ENCODE measurements at places on chromosomes 7 and 10. TPM values are rescaled to one million over a fixed set of nuclear protein-coding genes. Genes with fewer than 3 reads are reported as not detected.

DNA sequence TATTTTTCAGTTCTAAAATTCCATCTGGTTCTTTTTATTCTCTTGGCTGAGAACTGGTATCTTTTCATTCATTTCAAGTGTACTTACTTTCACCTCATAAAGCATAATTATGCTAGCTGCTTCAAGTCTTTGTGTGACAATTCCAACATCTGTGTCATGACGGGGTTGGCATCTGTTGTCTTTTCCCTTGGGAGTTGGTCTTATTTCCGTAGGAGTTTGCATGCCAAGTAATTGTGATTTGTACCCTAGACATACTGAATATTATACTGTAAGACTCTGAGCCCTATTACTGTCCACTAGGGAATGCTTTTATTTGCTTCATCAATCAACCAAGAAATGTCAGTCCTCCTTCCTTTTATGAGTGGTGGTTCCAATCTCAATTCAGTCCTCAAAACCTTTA, 24.6 kb upstream of the HUS1 start:
- no peak for DNase-seq

DNA sequence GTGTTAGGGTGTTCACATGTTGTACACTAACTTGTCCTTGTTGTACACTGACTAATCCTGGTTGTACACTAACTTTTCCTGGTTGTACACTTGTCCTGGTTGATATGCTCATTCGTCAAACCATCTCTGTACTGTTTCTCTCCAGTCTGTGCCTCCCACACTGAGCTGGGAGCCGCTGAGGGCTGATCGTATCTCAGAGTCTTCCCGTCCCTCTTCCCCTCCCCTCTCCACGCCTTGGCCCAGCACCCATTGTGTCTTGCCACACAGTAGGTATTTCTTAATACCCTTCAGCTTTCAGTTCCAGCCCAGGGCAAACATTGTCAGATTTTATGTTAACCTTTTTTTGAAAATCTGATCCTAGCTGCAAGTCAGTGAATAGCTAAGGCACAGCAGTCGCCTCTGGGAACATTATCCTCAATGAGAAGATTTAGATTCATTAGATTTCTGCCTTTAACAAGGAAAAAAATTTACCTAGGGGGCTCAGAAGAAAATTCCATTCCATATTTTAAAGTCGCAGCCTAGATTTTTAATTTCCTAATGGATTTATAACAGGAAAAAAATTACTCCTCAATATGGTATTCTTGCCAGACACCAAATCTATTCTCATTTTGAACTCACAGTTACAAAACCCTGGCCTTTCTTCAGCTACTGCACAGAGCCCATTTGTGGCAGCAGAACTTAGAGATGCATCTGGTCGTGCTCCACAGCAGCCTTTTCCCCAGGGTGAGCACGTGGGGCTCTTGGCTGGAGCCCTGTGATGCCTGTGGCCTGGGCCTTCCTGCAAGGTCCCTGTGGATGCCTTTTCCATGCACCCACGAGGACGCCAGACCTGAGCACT, 33.0 kb upstream of the CHST15 start:
- no peak for DNase-seq

The TECTB gene
- not detected for total RNA-seq

DNA sequence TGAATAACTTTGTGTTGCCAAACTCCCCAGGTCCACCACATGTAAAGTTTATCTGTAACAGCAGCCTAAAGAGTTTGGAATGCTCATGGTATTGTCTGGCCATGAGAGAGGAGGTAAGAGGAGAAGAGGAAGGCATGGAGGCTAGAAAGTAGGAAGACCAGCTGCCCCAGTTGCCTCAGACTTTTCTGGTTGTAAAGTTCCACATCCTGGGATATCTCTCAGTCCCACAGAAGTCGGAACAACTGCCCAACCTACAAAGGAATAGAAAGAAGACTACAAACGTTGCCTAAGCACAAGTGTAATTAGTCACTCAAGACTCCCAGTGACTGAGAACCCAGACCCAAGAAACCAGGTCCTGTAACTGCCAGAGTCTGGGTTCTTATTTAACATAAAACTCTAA, 47.3 kb downstream of the CREB3L2 start:
- no peak for DNase-seq

The PHKG1 gene
- 2.0 TPM for total RNA-seq

GRCh38 chr10:85225311-85225710, 896.9 kb downstream of the CCSER2 start:
- DNase-seq = no peak

The GNGT1 gene
- total RNA-seq = not detected

The MPP7 gene
- total RNA-seq = 8.3 TPM

DNA sequence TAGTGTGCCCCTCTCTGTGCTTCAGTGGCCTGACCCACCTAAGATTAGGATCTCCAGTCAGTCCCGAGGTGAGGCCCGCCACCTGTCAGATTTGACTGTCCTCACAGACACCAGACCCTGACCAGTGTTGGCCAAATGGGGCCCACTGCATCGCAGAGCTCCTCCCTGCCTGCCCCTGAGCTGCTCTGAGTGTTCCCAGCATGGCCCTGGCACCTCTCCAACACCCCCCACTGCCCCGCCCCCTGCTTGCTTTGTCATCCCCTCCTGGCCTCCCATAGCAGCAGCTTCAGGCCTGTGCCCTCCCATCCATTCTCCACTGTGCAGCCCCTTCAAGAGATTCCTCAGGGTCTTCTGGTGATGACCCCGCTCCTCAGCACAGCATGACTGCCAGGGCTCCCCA, 67.6 kb downstream of the C10orf120 start:
- no peak for DNase-seq

- DNase-seq = no peak
Measured at GRCh38 chr10:47143072-47143471, 156.9 kb upstream of the GDF10 start.

The ELOVL3 gene
- total RNA-seq = not detected

DNA sequence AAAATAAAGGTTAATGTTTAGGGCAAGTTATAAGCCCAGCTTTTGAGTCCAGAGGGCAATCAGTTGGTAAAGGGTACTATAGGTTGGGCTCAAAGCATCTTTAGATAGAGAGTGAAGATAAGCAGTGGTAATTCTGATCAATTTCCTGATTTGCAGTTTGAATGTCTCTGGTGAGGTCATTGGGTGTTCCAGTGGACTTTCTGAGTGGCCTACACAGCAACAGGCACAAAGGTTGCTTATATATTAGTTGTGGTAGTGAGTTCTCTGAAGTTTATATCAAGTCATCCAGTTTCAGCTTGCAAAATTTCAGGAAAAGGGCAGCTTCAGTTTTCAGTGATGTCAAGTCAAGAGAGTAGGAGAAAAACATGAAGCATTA, 29.1 kb downstream of the GIMAP5 start:
- no peak for DNase-seq

The ANTXRL gene
- total RNA-seq = not detected

GRCh38 chr10:514137-514671, 175.3 kb downstream of the DIP2C start:
- DNase-seq = no peak

- DNase-seq = no peak
Measured at GRCh38 chr10:75826846-75827245, 395.4 kb downstream of the LRMDA start.

GRCh38 chr10:70564901-70565351, 37.6 kb downstream of the PRF1 start:
- DNase-seq = no peak

The AGAP4 gene
- 31.4 TPM for total RNA-seq

- DNase-seq = no peak
Measured at GRCh38 chr7:112770051-112770450, 20.1 kb downstream of the TMEM168 start.

The GRB10 gene
- total RNA-seq = not detected

DNA sequence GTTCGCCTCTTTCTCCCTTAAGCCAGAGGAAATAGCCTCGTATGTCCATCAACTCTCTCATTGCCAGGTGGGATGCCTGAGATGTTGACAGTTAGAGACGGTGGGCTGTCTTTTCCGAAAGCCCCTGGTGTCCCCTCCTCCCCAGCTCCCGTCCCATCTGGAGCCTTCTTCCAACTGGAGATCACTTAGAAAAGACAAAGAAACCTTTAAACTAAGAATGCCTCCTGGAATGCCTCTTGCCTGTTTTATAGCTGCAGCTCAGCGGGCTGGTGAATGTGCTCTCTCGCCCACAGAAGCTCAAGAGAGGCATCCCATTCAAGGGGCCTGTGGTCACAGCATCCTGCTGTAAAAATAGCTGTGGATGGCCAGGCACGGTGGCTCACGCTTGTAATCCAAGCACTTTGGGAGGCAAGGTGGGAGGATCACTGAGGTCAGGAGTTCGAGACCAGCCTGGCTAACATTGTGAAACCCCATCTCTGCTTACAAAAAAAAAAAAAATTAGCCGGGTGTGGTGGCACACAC, 5.2 kb upstream of the MYL10 start:
- no peak for DNase-seq

The ZNF365 gene
- not detected for total RNA-seq

The NEURL1 gene
- 0.93 TPM for total RNA-seq

- DNase-seq = no peak
Measured at GRCh38 chr7:101720324-101720723, 91.2 kb upstream of the MYL10 start.

DNA sequence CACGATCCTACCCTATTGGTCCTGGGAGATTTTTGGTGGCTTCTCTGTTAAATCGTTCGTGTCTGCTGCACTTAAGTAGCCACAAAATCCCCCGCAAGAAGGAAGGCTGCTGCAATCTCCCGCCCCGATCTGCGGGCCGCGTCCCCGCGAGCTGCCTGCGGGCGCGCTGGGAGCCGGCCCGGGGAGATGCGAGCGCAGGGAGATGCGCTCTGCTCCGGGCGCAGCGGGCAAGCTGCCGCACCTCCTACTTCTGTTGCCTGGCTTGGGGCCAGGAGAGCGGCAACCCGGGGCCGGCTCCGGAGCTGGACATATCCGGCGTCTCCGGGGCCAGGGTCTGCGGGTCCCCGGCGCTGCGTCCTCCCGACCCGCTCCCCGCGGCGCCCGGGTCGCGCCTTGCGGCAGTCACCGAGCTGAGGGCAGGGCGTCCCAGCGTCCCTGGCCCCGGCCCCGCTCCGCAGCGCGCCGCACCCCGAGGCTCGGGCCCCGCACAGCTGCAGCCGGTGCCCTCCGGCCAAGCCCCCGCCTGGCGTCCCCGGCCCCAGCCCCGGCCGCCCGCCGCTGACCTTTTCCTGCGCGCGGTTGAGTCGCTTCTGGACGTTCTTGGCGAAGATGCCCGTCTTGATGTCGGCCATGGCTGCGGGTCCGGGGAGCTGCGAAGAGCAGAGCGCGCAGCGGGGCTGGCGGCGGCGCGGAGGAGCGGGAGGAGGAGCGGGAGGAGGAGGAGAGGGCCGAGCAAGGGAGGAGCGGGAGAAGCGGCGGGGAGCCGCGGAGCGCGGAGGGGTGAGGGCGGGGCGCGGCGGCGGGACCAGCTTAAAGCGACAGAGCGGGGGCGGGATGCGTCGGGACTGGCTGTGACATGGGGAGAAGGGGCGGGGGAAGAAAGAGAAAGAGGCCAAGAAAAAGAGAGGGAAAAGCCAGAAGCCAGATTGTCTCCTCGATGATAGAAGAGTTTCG, at the start of gene AMPH:
Gene AMPH (minus strand): TSS at position 654 of the 954 bp plus-strand sequence. CDS start 22 bp downstream, at position 632.
- no peak for DNase-seq

The CRYGN gene
- total RNA-seq = not detected

DNA sequence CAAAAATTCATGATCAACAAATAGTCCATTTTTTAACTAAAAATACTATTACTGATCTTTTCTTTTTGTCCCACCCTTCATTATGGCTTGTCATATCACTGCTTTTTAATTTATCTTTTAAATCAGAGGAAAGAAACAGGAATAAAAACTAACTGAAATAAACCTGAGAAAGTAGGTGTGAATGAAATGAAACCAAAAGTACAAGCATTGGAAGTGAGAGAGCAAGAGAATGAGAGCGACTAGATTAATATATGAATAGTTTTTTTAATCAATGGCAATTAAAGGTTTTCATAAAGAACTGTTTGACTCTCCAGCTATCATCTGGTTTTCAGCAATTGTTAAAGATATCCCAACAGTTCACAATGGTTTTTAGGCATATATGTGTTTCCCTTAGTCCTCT, 137.8 kb downstream of the SPAG6 start:
- DNase-seq = no peak

The ZNF425 gene
- total RNA-seq = 1.4 TPM

GRCh38 chr7:106620676-106621075, 40.3 kb downstream of the CCDC71L start:
- DNase-seq = no peak

The ADAM12 gene
- total RNA-seq = 0.84 TPM

GRCh38 chr7:121302214-121302745, 26.5 kb upstream of the WNT16 start:
- DNase-seq = no peak

DNA sequence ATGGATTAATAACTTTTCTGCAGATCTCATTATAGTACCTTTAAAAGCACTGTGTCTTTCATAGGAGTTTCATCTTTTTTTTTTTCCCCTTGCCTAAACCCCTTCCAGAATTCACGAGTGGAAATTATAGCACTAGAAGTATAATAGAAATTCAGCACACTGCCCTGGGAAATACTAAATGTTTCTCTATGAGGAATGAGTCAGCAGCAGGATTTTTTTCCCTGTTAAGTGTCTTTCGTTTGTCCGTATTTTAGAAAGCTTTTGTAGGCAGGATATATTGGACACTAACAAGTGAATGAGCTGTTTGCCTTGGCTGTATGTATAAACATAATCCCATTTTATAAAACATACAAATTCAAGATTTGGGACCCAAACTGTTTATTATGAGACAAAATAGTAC, 105.8 kb downstream of the EXOC4 start:
- DNase-seq = no peak

GRCh38 chr10:118332948-118333710, 9.0 kb downstream of the FAM204A start:
- DNase-seq = no peak

DNA sequence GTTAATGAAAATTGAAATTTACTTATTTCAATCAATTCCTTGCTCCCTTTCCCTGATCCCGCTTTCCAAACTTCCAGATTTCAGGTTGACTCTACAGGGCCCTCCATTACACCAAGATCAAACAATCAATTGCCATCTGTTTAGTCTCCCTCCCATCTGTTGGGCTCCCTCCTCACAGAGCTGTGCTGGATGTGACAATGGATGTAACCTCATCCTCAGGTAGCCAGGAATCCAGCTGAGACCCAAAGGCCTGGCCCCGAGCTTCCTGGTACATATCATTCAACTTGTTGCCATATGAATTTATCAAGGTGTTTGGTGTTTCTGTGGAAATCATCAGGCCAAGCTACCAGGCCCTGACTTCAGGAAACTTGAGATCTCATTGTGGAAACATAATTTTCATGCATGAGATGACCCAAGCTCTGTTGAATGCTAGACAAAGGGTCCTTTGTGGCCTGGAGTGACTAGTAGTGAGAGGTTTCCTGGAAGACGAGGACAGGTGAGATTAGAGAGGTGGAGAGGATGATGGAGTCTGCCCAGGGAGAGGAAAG, 148.6 kb upstream of the PDE1C start:
- no peak for DNase-seq

- DNase-seq = no peak
Measured at GRCh38 chr10:112902730-112903129, 47.3 kb upstream of the TCF7L2 start.

The SPDYE6 gene
- total RNA-seq = not detected

The SLC13A4 gene
- not detected for total RNA-seq

DNA sequence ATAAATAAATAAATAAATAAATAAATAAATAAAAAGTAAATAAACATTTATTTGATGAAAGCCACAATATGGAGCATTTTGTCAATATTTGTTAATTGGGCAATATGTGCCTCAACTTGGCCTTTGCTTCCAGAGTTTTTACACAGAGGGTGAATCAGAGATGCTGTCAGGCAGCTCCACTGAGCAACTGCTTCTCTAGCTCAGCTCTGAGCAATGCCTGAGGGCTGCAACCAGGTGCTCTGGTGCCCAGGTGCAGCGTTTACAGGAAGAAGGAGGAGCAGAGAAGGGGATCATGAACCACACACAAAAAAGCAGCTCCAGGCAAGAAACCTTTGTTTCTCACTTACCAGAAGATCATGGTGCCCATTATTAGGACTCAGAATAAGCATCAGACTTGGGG, 876.2 kb upstream of the AUTS2 start:
- DNase-seq = no peak
